Activated CD4-positive, alpha-beta T cell treated with anti-CD3 and anti-CD28 coated beads, Interleukin-2, amount 10 ng/mL, durations not matched to agents 7 days and 5 days (primary cell): ENCODE measurements at places on chromosomes 4 and X. TPM values are rescaled to one million over a fixed set of nuclear protein-coding genes. Genes with fewer than 3 reads are reported as not detected.
A peak's percentile ranks its signal among the peaks of the same experiment; 100 is the strongest.

DNA sequence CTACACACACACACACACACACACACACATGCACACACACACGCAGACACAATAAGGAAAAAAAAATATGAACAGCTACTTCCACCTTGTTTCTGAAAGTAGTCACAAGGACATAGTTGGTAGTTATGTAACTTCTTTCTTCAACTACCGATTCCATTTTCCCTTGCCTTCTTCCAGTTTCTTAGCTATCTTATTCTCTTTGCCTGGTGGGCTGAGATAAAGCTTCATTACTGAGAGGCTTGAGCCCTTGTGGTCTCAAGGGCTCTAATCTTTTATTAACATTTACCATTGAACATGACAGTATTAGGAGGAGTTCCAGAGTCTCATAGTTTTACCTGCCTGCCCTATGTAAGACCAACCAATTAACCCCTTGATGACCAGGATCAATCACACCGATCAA, 8.9 kb upstream of the SMIM10 start:
- no peak for DNase-seq

DNA sequence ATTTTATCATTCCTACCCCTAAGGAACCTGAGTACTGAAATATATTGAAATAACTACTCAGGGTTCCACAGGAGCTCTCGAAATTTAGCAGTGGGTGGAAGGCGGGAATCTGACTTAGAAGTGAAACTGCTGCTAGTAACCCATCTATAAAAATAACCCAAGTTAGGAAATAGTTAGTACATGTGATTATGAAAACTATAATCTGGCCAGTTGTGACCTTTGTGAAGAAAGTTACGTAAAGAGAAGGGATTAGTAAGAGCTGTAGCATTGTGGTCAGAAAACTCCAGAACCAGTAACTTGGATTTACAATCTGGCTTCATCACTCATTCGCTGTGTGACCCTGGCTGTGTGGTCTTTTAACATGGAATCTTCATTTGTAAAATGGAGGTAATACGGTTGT, 175.5 kb downstream of the RAPGEF2 start:
- no peak for DNase-seq

GRCh38 chr4:140523370-140523856, 555 bp upstream of the ELMOD2 start:
- DNase-seq, result no peak

DNA sequence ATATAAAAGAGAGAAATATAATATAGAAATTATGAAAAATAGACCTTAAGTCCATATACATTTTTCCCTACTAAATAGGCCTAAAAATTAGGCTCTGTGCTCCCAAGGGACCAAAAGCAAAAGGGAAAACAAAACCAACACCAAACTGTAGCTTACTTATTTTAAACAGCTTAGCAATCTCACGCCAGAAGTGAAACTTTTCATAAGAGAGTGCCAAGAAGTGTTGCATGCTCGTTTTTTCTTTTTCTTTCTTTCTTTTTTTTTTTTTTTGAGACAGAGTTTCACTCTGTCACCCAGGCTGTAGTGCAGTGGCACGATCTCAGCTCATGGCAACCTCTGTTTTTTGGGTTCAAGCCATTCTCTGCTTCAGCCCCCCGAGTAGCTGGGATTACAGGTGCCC, 250.4 kb downstream of the TMA16 start:
- no peak for DNase-seq

DNA sequence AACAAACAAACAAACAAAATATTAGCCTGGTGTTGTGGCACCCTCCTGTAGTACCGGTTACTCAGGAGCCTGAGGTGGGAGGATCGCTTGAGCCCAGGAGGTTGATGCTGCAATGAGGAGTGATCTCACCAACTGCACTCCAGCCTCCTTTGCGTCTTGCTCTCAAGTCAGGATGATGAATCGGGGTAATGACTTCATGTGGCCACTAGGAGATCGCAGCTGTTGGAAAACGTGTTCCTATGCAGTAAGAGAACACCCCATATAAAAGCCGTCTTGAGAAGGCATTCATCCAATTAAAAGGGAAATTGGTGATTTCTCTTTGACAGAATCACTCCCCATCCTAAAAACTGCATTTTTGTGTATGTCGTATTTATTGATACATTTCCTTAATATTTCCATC, 6.9 kb downstream of the CCNB3 start:
- no peak for DNase-seq

DNA sequence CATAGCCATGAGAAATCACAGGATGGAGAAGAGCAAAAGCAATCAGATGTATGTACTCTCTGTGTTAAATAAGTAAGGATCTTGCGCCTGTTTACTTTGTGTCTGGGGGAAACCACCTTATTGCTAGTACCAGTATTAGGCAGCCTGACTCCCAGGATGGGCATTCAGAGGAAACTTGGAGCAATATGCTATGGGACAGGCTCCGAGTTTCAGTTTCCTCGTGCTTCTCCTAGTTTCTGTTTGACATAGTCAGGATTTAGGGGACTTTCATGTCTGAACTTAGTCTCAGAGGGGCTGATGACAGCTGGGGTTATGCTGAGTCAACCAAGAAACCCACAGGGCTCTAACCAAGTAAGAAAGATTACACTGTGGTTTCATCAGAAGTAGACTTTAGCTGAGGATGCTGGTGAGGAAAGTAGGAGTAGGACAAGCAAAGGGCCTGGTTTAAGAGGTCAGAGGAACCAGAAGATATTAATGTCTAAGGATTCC, 13.5 kb downstream of the NSUN7 start:
- peak; percentile 42 for DNase-seq

DNA sequence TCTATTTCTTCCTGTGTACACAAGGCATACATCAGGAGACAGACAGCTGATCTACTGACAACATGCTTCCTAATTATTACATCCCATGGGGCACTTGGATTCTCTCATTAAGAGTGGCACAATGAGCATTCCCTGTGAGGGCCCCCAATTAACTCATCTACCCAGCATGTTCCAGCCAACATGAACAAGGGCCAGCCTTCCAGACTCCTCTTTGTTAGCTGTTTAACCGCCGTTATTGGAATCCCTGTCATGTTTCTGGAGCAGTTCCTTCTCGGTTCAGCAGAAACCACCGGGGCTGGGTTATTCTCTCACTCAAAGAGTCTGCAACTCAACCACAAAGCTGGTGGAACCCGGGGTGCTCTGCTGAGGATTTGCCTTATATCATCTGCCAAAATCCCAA, 9.9 kb upstream of the GPM6B start:
- no peak for DNase-seq

DNA sequence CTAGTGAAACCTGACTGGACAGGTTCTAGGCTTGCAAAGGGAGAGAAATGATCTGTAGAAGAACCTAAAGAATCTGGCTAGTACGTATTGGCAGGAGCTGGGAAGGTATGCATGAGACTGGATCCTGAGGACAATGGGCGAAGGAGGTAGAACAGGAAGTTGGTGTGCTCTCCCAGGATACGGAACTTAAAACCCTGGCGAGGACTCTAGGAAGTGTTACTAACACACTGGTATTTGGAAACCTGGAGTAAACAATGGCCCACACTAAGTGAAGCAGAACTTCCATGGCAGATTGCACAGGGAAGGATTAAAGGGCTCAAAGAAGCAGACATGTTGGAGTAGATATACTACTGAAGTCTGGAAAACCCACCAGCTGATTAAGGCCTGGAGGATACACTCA, 9.1 kb downstream of the SYN1 start:
- DNase-seq, result no peak

DNA sequence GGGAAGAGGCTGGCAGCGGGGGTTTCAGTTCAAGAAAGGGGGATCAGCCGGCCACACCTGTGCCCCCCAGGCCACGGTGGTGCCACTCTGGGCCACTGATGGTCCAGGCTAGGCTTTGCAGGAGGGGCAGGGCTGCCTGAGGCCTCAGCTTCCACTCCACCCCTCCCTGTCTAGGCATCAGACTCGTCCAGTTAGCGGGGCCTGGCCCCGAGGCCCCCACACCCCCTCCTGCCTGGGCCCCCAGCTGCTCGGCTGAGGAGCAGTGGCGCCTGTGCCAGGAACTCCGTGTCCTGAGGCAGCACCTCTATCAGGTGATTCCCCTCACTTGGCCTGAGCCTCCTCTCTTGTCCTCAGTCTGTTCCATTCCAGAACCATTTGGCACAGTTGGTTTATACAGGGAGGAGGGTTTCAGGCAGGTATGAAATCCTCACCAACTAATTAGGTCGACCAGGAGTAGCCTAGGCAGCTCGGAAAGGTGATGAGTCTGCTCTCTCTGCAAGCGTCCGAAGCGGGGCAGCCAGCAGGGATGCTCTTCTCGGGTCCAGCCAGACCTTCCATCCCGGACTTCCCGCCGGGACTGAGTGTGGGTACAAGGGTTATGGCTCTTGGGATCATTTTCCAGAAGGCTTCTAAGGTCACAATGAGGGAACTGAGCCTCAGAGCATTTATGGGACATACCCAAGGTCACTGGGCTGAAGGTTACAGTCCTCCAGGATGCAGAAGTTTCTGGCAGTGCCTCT, 2.1 kb downstream of the NSG1 start:
- DNase-seq, result no peak

DNA sequence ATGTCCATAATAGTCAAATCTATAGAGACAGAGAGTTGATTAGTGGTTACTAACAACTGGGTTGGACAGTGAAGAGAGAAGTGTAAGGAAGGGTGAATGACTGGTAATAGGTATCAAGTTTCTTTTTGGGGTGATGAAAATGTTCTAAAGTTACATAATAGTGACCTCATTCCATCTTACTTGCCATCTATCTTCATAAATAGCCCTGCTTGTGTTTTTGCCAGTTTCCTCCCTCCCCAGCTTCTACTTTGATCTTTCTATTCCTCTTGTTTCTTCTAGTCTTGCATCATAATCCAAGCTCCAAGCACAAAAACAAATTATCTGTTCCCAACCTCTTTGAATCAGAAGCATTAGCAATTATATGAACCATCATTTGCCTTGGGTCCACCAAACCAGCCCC, 40.2 kb upstream of the TET2 start:
- no peak for DNase-seq

DNA sequence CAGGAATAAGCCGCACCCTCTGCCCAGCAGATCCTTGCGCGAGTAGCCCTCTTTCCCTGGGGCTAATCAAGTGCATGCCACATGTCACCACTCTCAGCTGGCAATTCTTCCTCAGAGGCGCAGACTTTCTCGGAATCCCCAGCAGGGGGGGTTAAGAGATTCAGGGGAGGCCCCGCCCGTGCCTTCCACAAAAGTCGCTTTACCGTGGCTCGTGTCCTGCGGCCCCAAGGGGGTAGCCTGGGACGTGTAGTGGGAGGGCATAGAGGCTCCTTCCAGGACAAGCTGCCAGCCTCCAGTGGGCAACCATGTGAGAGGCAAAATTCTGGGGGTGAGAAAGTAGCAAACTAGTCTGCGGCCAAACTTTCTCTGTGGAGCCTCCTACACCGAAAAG, 652 bp downstream of the SRPX start:
- peak; percentile 28 for DNase-seq

DNA sequence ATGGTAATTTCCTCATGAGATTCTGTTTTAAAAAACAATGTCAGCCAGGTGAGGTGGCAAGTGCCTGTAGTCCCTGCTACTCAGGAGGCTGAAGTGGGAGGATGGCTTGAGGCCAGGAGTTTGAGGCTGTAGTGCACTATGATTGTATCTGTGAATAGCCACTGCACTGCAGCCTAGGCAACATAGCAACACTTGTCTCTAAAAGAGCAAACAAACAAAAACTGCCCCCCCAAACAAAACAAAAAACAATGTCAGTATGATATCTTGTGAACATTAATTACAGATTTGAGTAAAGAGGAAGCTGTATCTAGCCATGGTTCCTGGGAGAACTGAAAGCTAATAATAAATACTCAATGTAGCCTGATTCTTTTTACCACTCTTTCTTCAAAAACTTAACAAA, 6.8 kb upstream of the MSL3 start:
- no peak for DNase-seq

Gene NHS
- total RNA-seq, result 1.2 TPM

Gene PAGE4
- not detected for total RNA-seq

Gene L1CAM
- 1.9 TPM for total RNA-seq

Gene MTNR1A
- not detected for total RNA-seq

Gene AMBN
- total RNA-seq, result not detected

Gene SHISA3
- total RNA-seq, result 0.42 TPM

Gene HTR2C
- not detected for total RNA-seq

Gene GPC3
- total RNA-seq, result 0.81 TPM

Gene PDE5A
- 0.15 TPM for total RNA-seq
